Upper lobe of left lung (tissue), 6 donors: ENCODE measurements at places on chromosomes 7 and 10. TPM values are rescaled to one million over a fixed set of nuclear protein-coding genes. Genes with fewer than 3 reads are reported as not detected.
A peak's percentile ranks its signal among the peaks of the same experiment; 100 is the strongest.

DNA sequence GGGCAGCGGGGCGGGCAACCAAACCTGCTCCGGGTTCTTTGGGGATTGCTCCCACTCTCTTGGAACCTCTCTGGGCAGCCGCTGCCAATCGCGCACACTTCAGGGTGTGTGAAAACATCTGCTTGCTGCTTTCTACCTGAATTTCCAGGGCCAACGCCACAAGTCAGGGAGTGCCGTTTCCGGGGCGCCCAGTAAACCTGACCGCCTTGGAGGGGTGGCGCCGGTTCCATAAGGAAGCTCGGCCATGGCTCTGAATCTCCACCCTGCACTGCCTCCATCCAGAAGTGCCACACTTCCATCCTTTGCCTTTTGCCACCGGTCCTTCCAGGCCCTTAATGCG lies 679 bp upstream of the AFAP1L2 start:
- H3K27ac ChIP-seq: no peak overlapping the region
- peaks cover 14% of the 10 kb centered on the region for H3K27me3 ChIP-seq
- no peaks in the 10 kb centered on the region for H3K36me3 ChIP-seq
- H3K4me1 ChIP-seq: peaks cover 24% of the 10 kb centered on the region
- DNase-seq: no peak

DNA sequence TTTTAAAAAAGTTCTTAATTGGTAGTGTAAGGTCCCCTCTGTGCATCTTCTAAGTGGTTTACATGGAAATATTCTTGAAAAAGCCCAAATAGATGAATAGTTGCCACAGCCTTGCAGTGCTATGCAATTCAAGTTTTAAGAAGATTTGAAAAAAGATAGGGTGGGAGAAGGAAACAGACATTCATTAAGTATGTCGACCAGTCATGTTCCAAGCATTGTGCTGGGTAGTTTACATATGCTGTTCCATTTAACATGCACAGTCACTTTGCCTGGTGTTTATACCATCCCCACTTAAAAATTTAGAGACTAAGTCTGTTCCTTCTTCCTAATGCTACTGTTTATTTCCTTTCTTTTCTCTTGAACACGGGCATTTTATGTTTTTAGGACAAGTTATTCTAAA lies 28.1 kb upstream of the NAMPT start:
- H3K4me3 ChIP-seq: no peak overlapping the region
- no peaks in the 10 kb centered on the region for H3K27me3 ChIP-seq
- no peaks in the 10 kb centered on the region for H3K36me3 ChIP-seq
- H3K27ac ChIP-seq: peak overlapping the region; percentile 50
- H3K4me1 ChIP-seq: no peaks in the 10 kb centered on the region

ASZ1 gene
- total RNA-seq: not detected

GRCh38 chr7:46713868-46714596 lies 793.0 kb upstream of the IGFBP3 start:
- H3K4me1 ChIP-seq: no peaks in the 10 kb centered on the region
- no peaks in the 10 kb centered on the region for H3K36me3 ChIP-seq
- no peak overlapping the region for H3K4me3 ChIP-seq
- no peak for DNase-seq
- H3K27ac ChIP-seq: no peak overlapping the region
- H3K27me3 ChIP-seq: no peaks in the 10 kb centered on the region

NUPR2 gene
- 9.1 TPM for total RNA-seq

FGL2 gene
- 47.3 TPM for total RNA-seq

GRCh38 chr7:51307651-51308210 lies 8.9 kb downstream of the COBL start:
- H3K36me3 ChIP-seq: no peaks in the 10 kb centered on the region
- no peak overlapping the region for H3K27ac ChIP-seq
- no peaks in the 10 kb centered on the region for H3K4me1 ChIP-seq

DNA sequence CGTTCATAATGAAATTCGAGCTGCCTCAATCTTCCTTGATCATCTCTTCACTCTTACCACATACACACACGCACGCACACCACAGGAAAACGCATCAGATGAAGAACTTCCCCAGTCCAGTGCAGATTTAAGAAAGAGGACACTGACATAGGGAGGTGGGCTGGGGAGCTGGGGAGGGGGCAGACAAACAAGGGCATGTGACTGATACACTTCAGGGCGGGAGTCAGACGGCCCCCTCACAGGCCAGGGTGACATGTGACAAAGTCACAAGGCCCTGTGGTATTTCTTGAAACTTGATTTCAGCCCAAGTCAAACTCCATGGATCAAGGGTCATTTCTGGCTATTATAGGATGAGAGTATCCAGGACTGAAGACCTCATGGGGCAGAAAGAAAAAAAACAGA lies 82.6 kb downstream of the KCNMA1 start:
- H3K27ac ChIP-seq: peak overlapping the region; percentile 68
- H3K27me3 ChIP-seq: no peaks in the 10 kb centered on the region
- no peak overlapping the region for H3K4me3 ChIP-seq
- H3K36me3 ChIP-seq: no peaks in the 10 kb centered on the region

AKR1C4 gene
- total RNA-seq: not detected

GRCh38 chr7:47866120-47866519 lies 82.1 kb downstream of the PKD1L1 start:
- H3K4me3 ChIP-seq: no peak overlapping the region
- H3K36me3 ChIP-seq: no peaks in the 10 kb centered on the region
- no peak for DNase-seq
- no peaks in the 10 kb centered on the region for H3K27me3 ChIP-seq
- H3K4me1 ChIP-seq: no peaks in the 10 kb centered on the region
- no peak overlapping the region for H3K27ac ChIP-seq

DNA sequence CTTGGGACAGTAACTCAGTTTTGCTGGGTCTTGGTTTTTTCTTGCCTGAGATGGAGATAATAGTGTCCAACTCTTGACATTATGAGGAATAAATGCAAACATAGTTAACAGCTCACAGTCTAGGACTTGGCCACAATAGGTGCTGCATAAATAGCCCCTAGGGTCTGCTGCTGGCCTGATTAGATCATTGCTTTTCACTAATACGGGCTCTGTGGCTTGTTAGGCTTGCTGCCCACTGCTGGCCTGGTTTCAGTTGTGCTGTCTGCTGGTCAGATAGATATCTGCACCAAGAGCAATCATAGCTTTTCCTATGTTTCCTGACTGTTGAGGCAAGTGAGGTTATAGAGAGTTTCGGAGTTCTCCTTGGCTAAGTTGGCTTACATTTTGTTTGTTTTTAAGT lies 246.1 kb downstream of the DNAJB9 start:
- no peak for DNase-seq
- no peak overlapping the region for H3K4me3 ChIP-seq
- no peaks in the 10 kb centered on the region for H3K36me3 ChIP-seq
- H3K27ac ChIP-seq: no peak overlapping the region
